ENCODE measurements at places on chromosomes 11 and 22.
A peak's percentile ranks its signal among the peaks of the same experiment; 100 is the strongest.

- no peak for DNase-seq
Observed at GRCh38 chr22:41524809-41525449, 19.3 kb downstream of the POLR3H start.

GRCh38 chr11:45665933-45666647, 668 bp upstream of the CHST1 start:
- no peak for DNase-seq

- peak; percentile 20 for DNase-seq
Observed at GRCh38 chr11:116601814-116602636, 170.8 kb downstream of the BUD13 start.

DNA sequence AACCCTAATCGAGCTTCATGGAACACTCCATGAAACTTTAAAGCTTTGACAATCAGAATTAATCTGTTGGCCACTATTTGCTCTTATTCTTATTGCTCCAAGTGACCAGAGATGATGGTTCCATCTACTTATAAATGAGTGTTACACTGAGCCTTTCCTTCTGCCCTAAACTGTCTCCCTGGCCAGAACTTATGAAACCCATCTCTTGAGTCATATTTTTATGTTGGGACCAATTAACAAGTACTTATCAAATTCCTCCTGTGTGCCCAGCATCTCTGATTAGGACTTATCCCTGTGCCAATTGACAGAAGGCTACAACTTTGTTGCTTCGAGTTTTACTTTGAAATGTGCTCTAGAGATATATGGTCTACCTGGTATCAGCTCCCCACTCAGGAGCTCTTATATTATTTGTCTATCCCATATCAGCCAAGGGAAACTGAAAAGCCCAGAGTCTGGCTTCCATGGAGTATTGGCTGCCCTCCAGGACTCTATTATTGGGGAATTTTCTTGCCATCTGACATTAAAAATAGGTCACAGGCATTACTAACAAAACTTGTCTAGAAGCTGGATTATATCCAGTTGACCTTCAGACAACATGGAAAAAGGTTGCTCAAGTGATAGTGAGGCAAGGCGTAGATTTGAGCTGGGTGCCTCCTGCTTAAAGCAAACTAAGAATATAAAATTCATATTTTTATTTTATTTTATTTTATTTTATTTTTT, 8.8 kb downstream of the KREMEN1 start:
- DNase-seq: no peak

GRCh38 chr11:65491163-65491465, 7.7 kb upstream of the MALAT1 start:
- no peak for DNase-seq

DNA sequence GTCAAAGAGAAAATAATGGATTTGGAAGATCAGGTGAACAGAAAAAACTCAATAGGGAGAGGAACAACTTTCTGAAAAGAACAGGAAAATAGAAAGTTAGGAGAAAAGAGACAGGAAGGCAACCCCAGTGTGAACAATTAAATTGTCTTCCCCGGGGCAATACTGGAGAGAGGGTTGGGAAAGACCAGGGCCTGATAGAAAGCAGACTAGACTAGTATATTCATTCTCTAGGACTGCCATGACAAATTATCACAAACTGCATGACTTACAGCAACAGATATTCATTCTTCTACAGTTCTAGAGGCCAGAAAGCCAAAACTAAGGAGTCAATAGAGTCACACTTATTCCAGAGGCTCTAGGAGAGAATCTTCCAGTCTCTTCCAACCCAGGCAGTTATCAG, 482.8 kb downstream of the SOX6 start:
- DNase-seq: no peak

DNA sequence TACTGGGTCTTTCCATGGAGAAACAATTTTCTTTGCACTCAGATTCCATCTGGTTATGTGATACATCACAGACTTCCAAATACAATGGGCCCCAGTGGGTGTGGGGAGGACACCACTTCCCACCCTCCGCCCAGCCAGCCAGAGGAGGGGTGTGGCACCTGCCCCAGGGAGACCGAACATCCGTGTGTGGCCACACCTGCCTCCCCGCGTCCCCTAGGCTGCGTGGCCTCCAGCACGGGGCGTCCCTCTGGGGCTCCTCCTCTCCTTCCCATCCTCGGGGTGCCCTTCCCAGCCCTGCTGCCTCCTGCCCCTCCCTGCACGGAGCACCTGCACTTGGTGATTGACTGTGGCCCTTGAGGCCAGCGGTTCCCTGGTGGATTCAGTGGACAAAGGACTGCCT, 49.1 kb downstream of the CERK start:
- DNase-seq: no peak

DNA sequence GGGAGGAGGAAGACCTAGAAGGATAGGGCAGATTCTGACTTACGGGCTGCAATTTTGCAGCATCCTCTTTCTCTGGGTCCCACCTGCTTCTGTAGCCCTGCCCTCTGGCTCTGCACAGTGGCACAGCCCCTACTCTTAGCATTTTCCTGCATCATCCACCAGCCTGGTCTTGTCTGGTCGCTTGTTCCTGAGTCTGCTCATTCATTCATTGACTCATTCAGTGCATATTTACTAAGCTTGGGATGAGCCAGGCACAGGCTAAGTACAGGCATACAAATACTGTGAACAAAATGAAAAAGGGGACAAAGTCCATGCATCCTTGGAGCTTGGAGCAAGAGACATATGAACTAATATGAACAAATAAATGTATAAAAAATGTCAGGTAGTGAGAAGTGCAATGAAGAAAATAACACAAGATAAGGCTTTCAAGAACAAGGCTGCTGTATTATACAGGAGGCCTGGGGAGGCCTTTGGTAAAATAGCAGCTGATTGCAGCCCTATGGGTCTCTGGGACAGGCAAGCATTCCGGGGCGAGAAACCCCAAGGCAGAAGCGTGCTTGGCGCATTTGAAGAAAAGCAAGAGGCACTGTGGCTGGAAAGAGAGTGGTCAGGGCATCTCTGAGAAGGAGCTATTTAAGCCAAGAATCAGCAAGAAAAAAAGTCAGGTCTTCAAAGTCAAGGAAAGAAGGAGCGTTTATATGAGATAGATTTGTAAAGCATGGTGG, 108.0 kb upstream of the ALX4 start:
- no peak for DNase-seq

DNA sequence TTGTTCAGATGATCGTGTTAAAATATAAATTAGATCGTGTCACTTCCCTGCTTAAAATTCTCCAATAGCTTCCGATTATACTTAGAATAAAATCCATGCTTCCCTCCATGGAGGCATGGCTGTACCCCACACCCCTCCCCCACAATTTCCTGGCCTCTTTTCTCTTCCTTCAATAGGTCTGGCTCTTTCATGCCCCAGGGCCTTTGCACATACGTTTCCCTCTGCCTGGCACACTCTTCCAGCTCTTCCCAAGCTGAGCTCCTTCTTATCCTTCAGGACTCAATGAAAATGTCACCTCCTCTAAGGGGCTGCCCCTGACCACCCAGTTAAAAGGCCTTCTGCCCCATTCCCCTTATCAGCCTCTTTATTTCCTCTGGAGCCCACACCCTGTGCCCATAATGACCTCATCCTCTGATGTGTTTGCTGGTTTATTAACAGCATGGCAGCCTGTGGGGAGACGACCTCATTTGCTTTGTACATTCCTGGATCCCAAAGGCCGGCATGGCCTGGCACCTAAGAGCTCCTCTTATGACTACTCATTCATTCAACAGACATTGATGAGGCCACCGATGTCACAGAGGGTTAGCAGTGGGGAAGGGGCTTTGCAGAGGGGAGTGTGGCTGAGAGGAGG, 9.0 kb upstream of the FLRT1 start:
- no peak for DNase-seq

- no peak for DNase-seq
Observed at GRCh38 chr22:30392661-30393321, 4.0 kb upstream of the SEC14L2 start.

DNA sequence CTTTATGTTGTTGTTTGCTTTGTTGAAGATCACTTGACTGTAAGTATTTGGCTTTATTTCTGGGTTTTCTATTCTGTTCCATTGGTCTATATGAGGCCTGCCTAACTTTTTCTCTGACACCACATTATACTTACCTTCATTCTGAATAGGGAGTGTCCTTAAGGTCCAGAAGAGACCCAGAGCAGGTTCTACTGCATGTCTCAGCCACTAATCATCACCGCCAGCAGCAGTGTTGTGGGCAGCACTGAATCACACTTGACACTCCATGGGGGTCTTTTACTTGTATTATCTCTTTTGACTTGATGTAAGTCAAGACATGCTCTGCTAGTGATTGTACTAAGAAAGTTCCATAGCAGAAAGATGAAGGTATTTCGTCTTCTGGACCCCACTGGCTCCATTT, 274.9 kb downstream of the TENM4 start:
- no peak for DNase-seq

DNA sequence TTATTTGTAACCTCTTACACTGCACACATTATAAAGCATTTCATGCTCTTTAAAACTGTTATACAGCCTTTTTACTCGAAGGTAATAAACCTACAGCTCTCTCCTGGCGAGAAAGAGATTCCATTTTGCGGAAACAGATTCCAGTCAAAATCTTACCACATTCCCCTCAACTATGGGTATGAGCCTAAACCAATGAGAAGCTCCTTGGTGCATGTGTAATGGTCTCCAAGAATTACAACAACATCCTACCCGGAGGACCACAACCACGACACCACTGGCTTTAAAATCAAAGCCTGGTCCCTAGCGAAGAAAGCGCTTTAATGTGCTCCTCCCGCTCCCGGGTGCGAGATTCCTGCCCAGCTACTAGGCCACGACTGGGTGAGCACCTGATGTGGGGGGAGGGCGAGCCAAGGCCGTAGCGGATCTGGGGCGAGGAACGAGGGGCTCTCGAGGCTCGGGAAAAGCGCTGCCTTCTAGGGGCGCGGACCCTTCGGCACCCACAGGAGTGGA, 821 bp downstream of the CELF1 start:
- DNase-seq: peak; percentile 45

GRCh38 chr22:40310081-40310767, 36.1 kb upstream of the ADSL start:
- peak; percentile 92 for DNase-seq

- DNase-seq: no peak
Observed at GRCh38 chr11:69293819-69294505, at the start of gene MYEOV. Gene MYEOV (plus strand): TSS chr11:69294155. CDS start chr11:69295355, 1,200 bp downstream.

GRCh38 chr11:27370374-27370773, 7.4 kb upstream of the CCDC34 start:
- DNase-seq: peak; percentile 43

DNA sequence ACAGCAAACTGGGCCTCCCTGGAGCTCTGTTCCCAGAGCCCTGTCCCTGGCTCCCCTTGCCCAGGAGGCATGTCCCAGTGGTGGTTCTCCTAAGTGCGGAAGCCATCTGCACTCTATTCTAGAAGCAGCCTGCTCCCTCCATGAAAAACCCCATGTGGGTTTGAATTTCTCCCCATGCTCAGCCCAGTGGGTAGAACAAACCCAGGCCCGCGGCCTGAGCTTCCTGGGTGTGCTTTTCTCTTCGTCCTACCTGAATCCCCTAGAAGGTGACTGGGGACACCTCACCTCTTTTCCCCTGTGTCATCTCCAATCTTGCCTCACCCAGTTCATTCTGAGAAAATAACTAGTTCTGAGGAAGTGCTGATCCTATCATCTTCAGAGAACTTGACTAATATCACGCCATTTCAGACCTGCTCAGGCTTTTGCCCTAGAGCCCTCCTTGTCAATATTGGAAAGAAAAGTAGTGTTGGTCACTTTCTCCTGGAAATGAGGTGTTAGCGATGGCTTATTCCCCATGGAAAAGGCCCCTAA, 15.9 kb downstream of the IL10RA start:
- no peak for DNase-seq

- DNase-seq: no peak
Observed at GRCh38 chr11:71086687-71087258, 165.6 kb downstream of the SHANK2 start.

DNA sequence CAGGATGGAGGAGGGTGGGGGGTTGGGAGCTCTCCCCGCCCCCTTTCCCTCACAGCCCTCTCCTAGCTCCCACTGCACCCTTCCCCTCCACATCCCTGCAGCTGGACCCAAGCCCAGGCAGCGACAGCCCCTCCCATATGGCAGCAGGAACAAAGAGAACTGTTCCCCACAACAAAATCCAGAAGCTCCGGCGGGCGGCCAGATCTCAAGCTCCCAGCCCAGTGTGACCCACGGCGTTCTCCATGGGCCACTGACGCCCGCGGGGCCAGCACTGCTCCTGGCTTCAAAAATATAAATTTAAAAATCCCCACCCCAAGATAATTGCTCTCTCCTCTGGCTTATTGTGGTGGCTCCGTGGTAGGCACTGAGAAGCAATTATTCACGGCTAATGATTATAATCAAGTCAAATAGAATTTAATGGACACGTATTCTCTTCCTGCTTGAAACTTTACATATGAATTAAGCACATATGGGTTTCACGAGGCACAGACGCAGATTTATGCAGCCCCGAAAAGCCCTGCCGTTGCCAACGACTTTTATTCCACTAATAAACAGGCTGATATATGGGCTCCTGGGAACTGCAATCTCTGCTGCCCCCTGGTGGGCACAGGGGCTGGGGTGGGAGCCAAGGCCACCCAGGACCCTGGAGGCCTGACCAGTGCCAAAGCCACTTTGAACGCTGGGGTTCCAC, 17.5 kb downstream of the MACROD1 start:
- peak; percentile 78 for DNase-seq

- DNase-seq: peak; percentile 56
Observed at GRCh38 chr22:40436505-40437431, 66.4 kb downstream of the SGSM3 start.

GRCh38 chr22:48238966-48239365, 1476.5 kb downstream of the TBC1D22A start:
- no peak for DNase-seq

DNA sequence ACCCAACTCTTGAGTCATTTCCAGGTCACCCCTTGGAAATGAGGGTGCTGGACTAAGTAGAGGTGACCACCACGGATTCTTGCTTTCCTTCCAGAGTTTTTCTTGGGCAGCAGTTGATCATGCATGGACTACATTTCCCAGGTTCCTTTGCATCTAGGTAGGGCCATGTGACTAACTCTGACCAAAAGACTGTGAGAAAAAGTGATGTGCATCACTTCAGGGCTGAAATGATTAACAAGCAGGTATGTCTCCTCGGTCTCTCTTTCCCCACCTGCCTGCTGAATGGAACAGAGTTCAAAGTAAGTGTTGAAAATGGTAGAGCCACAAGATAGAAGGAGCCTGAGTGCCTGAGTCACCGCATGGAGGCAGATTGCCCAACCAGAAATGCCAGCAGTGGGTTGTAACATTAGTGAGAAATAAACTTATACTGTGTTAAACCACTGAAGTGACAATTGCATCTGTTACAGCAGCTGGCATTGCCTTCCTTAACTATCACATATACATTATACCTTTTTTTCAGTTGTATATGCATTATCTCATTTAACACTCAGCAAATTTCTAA, 113.5 kb downstream of the MN1 start:
- no peak for DNase-seq

DNA sequence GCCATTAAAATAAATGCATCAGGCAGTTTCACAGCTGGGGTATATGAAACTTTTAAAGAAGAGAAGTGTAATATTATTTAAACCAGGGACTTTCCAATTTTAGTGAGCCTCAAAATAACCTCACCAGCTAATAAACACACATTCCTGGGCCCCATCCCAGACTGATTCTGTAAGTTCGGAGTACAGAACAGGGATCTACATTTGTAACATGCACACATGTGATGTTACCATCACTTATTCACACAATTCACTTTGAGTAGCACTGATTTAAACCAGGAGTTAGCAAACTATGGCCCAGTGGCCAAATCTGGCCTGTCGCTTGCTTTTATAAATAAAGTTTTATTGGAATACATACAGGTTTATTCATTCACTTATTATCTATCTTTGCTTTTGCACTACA, 62.0 kb downstream of the STK33 start:
- DNase-seq: no peak

- DNase-seq: no peak
Observed at GRCh38 chr11:88579466-88579865, 241.9 kb upstream of the CTSC start.

- no peak for DNase-seq
Observed at GRCh38 chr11:76206327-76207081, at the start of gene WNT11. Gene WNT11 (minus strand): TSS chr11:76206502. CDS start chr11:76206407, 95 bp downstream.
